ENCODE measurements at places on chromosomes 5 and 9.
A peak's percentile ranks its signal among the peaks of the same experiment; 100 is the strongest.

GRCh38 chr5:137880313-137880712, 8.9 kb upstream of the PKD2L2 start:
- no peak for DNase-seq

DNA sequence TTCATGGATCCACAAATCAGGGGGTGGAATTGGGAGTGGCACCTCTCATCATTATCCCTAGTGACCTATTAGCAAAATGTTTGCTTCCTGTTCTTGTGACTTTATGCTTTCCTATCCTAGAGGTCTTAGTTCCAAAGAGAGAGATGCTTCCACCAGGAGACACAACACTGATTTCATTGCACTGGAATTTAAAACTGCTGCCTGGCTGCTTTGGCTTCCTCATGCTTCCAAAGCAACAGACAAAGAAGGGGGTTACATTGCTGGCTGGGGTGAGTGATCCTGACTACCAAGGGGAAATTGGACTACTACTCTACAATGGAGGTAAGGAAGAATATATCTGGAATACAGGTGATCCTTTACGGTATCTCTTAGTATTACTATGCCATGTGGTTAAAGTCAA, 69.2 kb upstream of the SH3GL2 start:
- DNase-seq: no peak

GRCh38 chr5:88956416-88956815, 73.4 kb upstream of the MEF2C start:
- DNase-seq: no peak

DNA sequence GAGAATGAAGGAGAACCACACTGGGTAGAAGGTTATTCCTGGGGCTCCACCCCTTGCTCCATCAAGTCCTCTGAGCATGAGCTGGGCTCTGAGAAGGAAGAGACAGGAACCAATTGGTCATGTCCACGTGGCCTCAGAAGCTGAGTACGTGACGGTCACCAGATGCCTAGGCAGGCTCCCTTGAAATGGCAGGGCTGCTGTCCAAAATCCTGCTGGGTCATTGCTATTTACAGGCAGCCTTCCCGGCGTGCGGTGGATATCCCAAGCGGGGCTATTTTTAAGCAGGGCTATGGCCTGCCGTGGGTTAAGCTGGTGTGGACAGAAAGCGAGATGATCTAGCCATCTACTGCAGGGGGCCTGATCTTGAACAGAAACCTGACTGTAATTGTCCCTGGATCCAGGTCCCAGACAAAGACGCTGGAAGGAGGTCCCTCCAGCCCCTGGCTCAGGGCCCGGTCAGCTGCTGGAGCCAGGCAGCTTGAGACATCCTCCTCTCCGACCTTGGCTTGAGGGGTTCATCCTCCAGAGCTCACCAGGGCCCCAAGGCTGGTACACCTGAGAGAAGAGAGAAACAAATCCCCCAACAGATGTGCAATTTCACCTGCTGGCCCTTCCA, 550 bp upstream of the CKMT2 start:
- DNase-seq: no peak

DNA sequence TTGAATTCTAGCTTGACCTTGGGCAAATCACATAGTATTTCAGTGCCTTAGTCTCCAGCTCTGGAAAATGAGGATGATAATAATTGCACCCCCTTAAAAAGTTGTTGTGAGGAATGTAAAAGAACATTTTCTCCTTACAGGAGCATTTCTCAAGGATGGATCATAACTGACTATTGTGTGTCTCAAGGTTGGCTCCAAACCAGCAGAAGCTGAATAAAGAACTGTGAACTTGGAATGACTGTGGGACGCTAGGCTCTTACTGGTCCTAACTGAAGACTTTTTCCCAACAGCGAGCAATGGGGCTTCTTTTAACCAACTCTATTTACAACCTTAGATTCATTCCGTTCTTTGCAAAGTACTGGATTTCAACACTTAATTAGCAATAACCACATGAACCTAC, 26.2 kb upstream of the GLRX start:
- no peak for DNase-seq

- peak; percentile 53 for DNase-seq
Observed at GRCh38 chr9:97468658-97469448, 32.6 kb upstream of the TMOD1 start.

GRCh38 chr5:74100268-74100665, 474.3 kb downstream of the ARHGEF28 start:
- no peak for DNase-seq

Measured in NCI-H1092 (cell line).